ENCODE measurements at places on chromosomes 12 and 14.

- DNase-seq, result no peak
These were observed 18.6 kb upstream of the KRT7 start for GRCh38 chr12:52214421-52214802.

DNA sequence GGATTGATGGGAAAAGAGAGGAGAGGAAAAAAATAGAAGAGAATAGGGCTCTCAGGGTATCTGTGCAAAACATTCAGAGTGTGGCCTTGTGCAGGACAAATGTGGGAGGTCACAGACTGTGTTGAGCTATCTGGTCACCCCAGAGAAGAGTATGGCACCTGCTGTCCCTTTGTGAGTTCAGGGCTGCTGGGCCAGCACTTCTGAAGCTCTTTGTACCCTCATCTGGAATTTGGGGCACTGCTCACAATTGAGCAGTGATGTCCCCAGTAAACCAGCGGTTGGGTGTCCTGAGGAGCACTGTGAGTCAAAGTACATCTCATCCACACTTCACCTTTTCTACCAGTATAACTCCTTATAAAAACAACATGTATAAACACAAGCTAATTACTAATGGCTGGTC, 2.6 kb upstream of the KRT81 start:
- no peak for DNase-seq

- DNase-seq, result no peak
These were observed 145.8 kb downstream of the DICER1 start for GRCh38 chr14:95011445-95012006.

DNA sequence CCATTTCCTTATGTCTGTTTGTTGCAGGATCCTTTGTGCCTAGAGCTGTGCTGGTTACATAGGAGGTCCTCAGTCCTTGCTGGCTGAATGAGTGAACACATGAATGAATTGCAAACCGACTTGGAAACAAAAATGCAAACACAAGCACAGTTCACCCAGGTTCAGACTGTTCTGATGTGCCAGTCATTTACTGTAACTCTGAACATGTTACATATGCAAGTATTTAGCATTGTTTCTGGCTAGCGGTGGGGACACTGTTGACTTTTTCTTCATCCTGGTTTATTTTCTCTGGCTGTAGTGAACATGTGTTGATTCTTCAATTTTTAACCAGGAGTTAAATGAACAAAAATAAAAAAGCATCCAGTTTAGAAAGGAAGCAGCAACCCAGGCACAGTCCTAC, 33.4 kb downstream of the TSPAN9 start:
- DNase-seq, result no peak

Data from NK-92 treated with Interleukin-12 subunit alpha and Interleukin-12 subunit beta, amount 100 ng/mL, for 24 hours (cell line).